SK-N-DZ (cell line): ENCODE measurements at places on chromosomes 2 and 18.

- no peak for DNase-seq
Measured at GRCh38 chr2:129469871-129470270, 509.6 kb upstream of the RAB6C start.

DNA sequence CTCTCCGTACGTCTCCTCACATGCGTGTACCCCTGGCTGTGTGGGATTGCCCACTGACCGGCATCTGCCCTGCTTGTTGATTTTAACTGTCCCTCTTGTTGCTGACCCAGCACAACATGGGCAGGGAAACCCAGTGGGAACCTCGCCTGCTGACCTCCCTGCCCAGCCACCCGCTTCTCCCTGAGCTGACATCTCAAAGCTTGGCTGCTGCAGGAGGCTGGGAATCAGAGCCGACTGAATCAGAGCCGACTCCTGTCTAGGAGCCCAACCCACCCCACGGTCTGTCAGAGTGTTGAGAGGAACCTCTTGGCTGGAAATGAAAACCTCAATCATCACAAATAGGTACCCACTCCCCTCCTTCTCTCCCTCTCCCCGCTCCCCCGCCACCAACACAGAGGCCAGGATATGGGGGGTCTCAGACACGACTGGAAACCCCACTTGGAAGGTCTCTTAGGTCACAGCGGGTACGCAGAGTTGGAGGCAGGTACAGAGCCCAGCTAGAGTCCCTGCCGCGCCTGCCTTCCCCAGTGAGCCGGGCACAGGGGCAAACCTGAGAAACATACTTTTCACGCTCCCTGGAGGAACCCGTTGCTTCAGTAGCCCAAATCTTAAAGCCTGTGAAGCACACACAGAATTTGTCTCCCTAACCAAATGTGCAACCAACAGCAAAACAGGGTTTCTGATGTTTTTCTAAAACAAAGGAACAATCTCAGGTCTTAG lies 784 bp downstream of the EDAR start:
- DNase-seq: no peak

DNA sequence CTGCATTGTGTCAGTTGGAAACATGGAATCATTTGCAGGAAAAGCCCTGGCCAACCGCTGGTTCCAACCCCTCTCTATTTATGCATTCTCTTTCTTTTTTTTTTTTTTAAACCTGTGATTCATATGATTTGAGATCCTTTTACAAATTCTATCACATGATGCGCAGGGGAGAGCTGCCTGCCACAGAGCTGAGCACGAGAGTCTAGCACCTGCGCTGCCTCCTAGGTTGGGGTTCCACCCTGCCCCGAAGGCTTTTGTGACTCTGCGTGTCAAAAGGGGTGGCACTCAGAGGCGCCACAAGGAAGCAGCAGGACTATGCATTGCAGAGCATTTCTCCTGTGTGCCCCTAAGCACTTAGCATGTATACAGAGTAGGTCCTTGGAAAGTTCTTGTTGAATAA lies 17.3 kb upstream of the ESPNL start:
- DNase-seq: no peak

- DNase-seq: no peak
Measured at GRCh38 chr2:203059567-203060240, 45.0 kb downstream of the NBEAL1 start.

DNA sequence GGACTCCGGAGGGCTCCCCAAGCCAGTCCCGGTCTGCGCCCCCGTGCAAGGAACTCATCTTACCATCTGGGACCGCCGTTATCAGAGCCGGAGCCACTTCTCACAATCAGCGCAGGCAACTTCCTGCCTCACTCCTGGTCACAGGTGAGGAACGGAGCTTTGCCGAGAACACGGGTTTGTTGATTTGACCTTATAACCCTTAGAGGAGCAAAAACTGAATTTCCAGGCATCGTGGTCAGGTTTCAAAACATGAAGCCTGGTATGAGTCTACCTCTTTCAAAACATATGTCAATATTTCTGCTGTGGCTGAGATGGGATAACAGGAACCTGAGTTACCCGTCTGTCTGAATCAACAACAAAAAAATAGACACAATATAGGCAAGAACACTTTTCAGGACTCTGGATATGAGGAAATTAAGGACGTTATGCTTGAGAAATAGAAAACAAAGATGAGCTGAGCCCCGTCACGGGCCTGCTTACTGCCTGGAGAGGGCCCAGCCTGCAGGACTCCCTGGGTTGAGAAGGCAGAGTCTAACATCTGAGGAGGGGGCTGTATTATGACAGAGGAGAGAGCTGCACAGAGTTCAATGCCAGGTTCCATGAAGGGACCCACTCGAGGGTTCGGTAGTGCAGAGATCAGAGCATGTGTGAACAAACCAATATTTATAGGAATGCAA lies 148.7 kb downstream of the NDUFA10 start:
- no peak for DNase-seq

DNA sequence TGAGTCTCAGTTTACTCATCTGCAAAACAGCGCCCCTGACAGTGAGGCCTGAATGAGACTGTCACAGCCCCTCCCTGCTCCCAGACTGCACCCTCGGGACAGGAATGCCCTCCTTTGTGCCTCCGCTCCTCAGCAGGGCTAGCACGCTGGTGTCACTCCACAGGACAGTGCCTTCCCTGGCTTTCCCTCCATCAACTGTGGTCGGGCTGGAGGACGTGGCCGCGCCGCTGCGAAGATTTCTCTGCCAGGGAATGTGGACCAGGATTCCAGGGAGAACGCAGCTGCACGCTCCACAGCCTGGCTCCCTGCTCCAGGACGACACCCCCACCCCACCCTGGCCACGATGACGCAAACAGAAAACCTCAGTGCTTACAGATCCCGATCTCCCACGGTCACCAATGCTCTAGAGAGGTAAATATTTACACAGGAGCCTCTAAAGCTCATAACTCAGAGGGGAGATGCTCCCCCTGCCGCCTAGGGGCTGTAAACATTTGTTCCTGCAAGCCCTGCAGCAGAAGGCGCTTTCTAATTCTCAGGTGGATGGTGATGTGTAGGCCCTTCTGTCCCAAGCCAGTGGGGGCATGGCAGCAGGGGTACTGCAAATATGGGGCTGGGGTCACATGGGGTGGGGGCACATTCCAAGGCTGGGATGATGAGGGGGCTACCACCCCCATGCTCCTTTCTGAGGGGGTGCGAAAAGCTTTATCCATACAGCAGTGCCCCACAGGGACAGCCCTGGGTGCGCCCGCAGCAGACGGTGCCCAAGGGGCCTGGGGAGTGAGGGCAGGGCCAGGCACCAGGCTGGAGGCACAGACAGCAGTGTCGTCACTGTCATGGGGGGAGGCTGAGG lies 12.4 kb downstream of the HS6ST1 start:
- peak; percentile 59 for DNase-seq

- DNase-seq: no peak
Measured at GRCh38 chr2:200399636-200400035, 93.1 kb downstream of the SPATS2L start.

GRCh38 chr2:240291337-240292034 lies 144.0 kb upstream of the GPC1 start:
- no peak for DNase-seq

DNA sequence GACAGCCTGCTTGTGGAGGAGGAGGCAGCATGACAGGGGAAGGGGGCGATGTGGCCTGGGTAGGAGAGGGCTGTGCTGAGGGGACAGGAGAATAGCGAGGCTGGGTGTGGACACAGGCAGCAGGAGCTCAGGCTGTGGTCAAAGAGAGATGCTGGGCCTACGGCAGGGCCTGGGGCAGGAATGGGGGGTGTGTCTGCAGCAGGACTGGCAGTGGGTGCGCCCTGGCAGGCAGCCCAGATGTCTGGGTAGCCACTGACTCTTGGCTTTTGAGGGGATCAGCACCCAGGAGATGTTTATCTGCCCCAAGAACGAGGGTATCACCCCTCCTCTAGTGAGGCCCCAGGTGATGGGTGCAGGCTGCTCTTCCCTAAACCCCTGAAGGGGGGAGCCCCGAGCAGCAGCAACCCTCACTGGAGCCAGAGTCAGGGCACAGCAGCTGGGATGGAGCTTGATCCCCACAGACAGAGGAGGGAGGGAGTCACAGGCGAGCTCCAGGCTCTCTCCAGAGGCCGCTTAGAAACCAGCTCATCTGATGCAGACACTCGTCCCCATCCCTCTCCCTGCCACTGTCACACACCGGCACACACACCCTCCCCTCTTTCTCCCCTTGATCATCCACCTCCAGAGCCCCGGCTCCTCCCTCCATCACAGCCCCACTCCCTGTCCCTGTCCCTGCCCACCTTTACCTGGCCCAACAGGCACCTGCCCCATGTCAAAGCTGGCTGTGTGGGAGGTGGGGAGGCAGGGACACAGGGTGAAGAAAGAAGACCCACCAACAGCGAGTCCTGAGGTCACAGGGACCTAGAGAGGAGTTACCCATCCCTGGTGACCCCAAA lies 29.8 kb upstream of the TNS1 start:
- no peak for DNase-seq

DNA sequence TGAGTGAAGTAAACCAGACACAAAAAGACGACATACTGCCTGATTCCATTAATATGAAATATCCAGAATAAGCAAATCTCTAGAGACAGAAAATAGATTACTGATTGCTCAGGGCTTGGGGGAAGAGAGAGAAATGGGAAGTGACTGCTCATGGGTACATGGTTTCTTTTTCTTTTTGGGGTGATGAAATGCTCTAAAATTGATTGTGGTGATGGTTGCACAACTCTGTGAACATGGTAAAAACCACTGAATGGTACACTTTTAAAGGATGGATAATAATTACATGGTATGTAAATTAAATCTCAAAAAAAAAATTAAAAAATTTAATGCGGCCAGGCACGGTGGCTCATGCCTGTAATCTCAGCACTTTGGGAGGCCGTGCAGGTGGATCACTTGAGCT lies 39.3 kb downstream of the RPL31 start:
- no peak for DNase-seq

GRCh38 chr2:79447463-79447862 lies 65.4 kb upstream of the CTNNA2 start:
- no peak for DNase-seq

DNA sequence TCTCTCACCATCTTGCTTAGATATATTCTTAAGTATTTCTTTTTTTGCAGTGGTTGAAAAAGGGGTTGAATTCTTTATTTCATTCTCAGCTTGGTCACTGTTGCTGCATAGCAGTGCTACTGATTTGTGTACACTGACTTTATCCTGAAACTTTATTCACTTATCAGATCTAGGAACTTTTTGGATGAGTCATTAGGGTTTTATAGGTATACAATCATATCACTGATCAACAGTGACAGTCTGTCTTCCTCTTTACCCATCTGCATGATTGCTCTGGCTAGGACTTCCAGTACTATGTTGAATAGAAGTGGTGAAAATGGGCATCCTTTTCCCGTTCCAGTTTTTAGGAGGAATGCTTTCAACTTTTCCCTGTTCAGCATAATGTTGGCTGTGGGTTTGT lies 6.5 kb downstream of the STARD6 start:
- no peak for DNase-seq

GRCh38 chr18:62877411-62878221 lies 162.3 kb downstream of the PHLPP1 start:
- DNase-seq: no peak

DNA sequence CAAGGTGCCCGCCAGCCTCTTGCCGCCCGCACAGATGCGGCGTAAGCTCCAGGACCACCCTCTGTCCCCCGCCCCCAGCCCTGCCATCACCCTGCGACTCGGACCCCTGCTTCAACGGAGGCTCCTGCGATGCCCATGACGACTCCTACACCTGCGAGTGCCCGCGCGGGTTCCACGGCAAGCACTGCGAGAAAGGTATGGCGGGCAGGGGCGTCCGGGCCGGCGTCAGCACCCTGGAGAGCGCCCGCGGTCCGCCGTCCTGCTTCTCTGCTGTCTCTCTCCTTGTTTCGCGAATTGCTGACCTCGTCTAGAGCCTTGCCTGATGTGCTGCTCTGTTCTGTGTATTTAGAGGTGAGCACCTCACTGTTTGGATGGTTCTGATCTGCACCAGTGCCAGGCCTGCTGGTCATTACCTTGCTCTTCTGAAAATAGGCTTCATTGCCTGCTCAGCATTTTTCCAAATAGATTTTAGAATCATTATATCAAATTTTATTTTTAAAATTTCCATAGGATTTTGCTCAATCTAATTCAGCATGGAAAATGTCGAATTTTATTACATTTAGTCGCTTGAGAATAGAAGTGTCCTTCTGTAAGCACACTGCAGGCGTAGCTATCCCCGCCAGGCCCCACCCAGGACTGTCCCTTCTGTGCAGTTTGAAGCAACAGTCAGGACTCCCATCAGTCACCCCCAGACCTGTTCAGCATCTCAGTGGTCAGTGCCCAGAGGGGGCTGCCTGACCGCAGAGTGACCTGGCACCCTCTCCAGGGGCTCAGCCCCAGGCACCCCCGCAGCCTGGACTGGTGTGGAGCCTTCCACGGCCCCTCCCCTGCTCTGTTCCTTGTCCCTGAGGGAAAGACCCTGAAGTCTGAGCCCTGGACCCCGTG lies 51.6 kb downstream of the SNED1 start:
- DNase-seq: no peak

- DNase-seq: no peak
Measured at GRCh38 chr2:228673876-228674554, 492.5 kb upstream of the SPHKAP start.

DNA sequence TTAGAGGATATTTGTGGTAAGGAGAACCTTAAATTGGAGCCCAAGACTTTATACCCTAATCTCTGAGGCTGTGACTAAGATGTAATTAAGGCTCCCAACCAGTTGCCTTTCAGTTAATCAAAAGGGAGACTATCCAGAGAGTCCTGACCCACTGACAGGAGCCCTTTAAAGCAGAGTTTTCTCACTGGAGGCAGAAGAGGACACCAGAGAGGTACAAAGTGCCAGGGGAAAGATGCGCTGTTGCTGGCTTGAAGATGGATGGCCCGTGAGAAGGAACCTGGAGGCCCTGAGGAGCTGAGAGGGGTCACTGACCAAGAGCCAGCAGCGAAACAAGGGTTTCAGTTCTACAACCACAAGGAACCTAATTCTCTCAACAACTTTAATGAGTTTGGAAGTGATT lies 137.3 kb downstream of the TMEM131 start:
- no peak for DNase-seq

- no peak for DNase-seq
Measured at GRCh38 chr2:197915548-197916265, 111.3 kb downstream of the PLCL1 start.

DNA sequence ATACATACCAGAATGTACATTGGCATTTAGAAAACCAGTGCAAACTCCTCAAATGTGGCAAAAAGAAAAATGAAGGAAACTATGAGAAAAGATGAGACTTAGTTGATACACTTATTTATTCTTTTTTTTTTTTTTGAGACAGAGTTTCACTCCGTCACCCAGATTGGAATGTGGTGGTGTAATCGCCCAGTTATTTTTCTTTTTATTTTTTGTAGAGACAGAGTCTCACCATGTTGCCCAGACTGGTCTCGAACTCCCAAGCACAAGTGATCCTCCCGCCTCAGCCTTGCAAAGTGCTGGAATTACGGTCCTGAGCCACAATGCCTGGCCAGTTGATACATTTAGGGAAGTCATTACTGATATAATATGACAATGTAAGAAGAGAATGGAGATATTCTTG lies 274.2 kb upstream of the LRATD1 start:
- no peak for DNase-seq

DNA sequence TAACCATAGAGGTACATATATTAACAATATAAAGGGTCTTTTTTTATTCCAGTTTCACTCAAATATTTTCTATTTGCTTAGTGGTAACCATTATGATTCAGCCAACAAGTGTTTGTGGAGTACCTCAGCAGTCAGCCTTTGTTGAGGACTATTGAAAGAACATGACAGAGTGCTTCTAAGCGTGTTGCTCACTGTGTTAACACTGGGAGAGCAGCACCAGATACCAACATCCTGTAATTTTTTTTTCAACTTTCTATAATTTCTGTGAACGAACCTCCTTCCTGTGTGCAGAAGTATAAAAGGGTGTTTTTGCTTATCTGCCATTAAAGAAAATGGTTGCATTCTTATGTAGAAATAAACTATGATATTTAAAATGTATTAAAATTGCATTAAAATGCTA lies 239.0 kb downstream of the PHLPP1 start:
- no peak for DNase-seq

GRCh38 chr2:50097148-50097547 lies 934.8 kb downstream of the NRXN1 start:
- DNase-seq: no peak
